ENCODE measurements at places on chromosomes 7 and 10.

- DNase-seq, result peak; percentile 89
Observed at GRCh38 chr10:93458821-93459257, 23.3 kb downstream of the MYOF start.

DNA sequence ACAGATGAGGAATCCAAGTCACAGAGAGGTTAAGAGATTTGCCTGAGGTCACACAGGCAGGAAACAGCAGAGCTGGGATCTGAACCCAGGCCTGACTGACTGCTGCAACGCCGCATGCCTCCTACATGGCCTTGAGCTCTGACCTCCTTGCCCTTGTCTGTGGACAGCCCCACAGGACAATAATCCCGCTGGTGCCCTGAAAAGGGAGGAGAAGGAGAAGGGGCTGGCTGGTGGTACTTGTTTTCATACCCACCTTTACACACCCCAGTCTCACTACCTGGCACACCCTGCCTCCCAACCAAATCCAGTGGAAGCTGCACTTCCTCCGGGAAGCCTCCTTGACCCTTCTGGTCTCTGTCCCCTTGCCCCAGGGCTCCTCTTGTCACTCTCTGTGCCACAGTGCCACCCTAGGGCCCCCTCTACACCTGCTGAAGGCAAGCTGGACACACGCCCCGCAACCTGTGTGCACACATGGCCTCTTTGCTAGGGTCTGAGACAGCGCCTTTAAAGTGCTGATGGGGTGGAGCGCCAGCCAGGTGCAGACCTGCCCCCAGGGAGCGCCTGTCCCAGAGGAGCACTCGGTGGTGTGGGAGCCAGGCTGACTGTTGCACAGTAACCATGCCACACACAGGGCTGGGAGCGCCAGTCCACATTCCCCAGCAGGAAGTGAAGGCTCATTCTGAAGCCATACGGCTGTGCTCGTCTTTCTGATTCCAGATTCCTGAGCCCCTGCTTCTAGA is 38.6 kb downstream of the ZCCHC24 start:
- DNase-seq, result no peak

DNA sequence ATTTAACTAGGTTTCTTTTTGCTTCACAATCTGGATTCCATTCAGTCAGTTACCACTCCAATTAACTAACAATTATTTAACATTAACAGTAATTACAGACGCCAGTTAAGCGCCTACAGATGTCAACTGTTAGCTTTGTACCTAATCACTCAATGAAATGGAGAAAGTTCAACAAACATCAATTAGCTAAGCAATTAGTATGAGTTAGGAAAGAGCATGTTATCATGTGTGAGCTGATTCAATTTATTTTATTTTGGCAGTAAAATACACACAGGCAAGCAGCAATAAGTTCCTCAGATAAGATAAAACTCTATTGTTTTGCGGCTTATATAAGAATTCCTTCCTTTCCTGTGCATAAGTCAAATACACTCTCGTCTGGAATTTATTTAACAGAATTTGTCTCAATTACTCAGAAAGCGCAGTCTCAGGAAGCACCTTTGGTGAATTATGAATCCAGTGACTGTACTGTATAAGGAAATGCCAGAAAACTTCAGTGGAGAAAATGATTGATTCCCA is 427.1 kb upstream of the GALNT17 start:
- DNase-seq, result no peak

- peak; percentile 57 for DNase-seq
Observed at GRCh38 chr10:30984563-30985328, 46.9 kb downstream of the ZNF438 start.

DNA sequence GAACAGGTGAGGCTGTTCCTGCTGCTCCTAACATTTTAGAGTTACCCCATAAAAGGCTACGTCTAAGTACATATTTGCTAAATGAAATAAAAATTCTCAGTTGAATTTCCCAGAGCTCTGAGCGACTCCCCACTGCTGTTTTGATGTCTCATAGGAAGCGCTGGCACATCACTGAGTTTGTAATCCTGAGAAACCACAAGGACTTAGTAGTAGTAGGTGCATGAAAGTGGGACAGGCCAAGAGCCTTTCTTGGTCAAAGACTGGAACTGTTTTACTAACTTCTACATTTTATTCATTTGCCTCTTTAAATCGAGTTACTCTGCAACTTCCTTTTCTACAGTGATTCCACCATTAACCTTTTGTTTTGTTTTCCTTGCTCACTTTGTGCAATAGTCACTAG is 85.9 kb downstream of the XPNPEP1 start:
- DNase-seq, result no peak

- no peak for DNase-seq
Observed at GRCh38 chr10:44960482-44961229, 1.1 kb downstream of the RASSF4 start.

- no peak for DNase-seq
Observed at GRCh38 chr7:156768698-156769472, 124.1 kb downstream of the LMBR1 start.

DNA sequence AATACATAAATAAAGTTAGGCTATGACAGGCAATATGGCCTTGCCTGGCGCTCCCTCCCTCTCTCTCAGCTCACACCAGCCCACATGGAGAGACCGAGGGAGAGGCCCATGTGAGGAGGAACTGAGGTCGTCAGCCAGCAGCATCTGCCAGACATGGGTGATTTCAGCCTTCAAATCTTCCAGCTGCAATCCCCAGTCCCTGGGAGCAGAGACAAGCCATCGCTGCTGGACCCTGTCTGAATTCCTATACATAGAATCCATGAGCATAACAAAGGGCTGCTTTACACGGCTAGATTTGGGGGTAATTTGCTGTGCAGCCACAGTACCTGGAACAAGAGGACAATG is 35.6 kb downstream of the ANKRD16 start:
- no peak for DNase-seq

DNA sequence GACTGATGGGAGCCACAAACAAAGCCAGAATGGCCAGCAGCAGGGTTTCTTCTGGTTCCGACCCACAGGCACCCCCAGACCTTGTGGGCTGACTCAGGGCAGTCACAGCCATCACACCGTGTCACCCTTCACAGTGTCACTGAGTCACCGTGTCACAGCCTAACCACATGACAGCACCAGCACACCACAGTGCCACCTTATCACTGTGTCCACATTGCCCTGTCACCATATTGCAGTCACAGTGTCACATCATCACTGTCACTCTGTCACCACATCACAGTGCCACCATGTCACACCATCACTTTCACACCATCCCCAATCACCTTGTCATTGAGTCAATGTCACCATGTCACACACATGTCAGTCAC is 77.0 kb downstream of the OAT start:
- DNase-seq, result no peak

- DNase-seq, result peak; percentile 45
Observed at GRCh38 chr10:123642293-123642692, 23.9 kb upstream of the GPR26 start.

DNA sequence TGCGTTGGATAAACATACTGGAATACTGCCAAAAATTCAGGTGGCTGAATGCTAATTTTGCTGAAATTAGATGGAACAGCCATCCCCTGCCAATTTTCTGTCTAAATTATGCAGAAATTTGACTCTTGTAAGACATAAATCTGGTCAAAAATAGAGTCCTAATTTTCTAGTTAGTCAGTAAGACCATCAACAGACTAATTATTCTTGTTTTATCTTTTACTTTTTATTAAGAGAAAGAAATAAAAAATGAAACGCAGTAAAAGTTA is 110.3 kb upstream of the GATA3 start:
- DNase-seq, result no peak

GRCh38 chr10:34016576-34016975 is 682.1 kb upstream of the NRP1 start:
- no peak for DNase-seq

- DNase-seq, result no peak
Observed at GRCh38 chr10:58554316-58554715, 41.6 kb downstream of the BICC1 start.

DNA sequence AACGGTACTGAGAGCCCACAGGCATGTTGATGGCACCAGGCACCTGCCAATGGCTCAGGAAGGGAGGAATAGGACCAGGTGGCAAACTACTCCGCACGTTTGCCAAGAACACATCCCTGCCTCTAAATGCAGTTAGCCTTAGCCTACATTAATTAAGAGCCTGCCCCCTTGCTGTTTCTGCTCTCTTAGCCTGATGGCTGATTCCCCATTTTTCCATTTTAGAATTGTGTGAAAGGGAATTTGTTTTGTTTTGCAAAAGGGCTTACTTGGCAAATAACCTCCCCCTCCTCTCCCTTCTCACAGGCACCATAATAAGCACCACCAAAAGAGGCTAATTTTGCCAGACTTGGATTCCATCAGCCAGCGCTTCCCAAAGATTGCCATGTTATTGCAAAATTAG is 1203.2 kb downstream of the SORCS3 start:
- DNase-seq, result no peak

DNA sequence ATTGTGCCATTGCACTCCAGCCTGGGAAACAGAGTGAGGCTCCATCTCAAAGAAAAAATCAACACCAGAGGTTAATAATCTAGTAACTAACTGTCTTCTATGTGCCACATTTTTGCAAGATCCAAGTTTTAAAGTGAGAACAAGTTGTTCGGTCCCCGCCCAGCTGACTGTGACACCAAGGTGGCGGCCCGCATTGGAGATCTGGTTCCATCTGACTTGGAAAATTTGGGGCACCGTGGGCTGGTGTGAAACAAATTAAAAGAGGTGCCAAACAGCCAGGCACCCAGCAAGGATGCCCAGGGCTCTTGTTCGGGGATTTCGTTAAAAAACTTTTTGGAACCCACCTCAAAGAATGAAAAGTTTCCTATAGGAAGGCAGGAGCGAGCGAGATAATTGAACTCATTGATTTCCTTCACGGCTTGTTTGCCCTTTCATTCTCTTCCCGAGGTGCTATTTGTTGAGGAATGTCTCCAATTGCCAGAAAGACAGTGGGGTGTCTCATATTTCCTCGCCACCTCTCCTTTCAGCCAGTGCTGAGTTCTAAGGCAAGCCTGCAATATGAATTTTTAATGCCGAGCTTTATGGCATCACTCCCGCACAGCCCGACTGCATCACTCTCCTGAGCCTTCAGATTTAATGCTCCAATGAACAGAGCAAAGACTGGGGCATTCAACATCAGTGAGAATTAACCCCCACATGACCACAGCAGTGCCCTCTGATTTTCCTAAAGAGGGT is 156.9 kb upstream of the SH2B2 start:
- DNase-seq, result no peak

- no peak for DNase-seq
Observed at GRCh38 chr7:112748381-112748780, 41.8 kb downstream of the TMEM168 start.

- DNase-seq, result no peak
Observed at GRCh38 chr7:138607216-138608126, 93.7 kb downstream of the SVOPL start.

GRCh38 chr7:131720703-131721102 is 164.3 kb upstream of the PODXL start:
- DNase-seq, result no peak

GRCh38 chr10:101895781-101896180 is 52.2 kb upstream of the KCNIP2 start:
- DNase-seq, result no peak

- DNase-seq, result no peak
Observed at GRCh38 chr7:106423821-106424475, 139.2 kb upstream of the NAMPT start.

GRCh38 chr7:55018361-55019190 is at the start of gene EGFR:
Gene EGFR, plus strand, starts transcription at chr7:55019017. Its CDS starts 261 bp downstream, at chr7:55019278.
- peak; percentile 95 for DNase-seq

DNA sequence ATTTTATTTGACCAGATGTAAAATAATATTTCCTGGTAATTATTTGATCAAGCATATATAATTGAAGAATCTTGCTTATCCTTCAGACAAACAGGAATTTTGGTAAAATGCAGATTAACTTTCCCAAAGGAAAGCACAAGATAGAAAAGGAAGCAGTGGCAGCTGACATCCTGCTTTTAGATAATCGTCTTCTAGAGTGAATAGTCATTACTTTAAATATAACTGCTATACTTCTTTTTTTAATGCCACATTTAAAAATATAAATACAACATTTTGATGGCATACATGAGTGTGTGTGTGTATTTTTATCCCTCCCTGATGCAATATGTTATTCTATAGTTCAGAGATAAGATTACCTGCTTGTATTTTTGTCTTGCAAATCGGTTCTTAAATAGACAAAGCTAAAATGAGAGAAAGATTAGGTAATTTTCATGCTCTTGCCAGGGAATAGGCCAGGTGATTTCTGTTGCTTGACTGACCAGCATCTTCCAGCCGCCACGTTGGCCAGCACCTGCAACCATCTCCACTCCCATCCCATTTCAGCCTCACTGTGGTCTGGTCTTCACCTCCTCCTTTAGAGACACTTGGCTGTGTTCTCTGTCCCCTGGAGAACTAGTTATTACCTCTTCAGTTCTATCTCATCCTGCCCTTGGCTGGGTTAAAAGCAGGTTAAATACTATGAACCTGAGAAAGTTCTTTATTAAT is 58.1 kb downstream of the MDFIC start:
- no peak for DNase-seq

DNA sequence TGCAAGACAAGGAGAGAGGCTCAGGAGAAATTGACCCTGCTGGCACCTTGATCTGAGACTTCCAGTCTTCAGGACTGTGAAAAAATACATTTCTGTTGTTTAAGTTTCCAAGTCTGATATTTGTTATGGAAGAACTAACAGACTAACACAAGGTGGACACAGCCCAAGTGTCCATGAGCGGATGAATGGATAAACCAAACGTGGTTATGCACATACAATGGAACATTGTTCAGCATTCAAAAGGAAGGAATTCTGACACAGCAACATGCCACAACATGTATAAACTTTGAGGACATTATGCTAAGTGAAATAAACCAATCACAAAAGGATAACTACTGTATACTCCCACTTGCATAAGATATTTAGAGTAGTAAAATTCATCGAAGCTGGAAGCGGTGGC is 76.5 kb downstream of the FAM13C start:
- no peak for DNase-seq

GRCh38 chr7:44573464-44574286 is at the start of gene DDX56:
Gene DDX56, minus strand, starts transcription at chr7:44573908. Its CDS starts 13 bp downstream, at chr7:44573895.
- peak; percentile 97 for DNase-seq

- peak; percentile 83 for DNase-seq
Observed at GRCh38 chr7:142568435-142569097, 180.7 kb upstream of the PRSS1 start.

DNA sequence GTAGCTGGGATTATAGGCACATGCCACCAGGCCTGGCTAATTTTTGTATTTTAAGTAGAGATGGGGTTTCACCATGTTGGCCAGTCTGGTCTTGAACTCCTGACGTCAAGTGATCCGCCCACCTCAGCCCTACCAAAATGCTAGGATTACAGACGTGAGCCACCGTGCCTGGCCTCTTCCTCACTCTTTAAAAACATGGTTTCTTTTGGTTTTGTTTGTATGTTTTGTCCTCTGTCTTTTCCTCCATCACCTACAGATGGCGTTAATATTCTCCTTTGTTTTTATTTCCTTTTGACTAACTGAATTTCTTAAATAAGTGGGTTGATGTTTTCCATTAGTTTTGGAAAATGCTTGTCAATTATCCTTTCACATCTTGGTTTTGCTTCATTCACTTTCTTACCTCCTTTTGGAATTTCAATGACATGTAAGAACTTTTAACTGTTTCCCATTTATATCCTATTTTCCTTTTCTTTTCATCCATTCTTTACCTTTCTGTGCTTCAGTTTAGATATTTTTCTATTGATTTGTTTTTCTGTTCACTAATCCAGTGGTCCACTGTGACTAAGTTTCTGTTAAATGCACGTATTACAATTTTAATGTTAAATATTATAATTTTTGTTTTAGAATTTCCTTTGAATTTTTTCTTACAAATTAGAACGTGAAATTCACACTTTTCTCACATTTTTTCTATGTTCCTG is 104.1 kb downstream of the ZNF467 start:
- DNase-seq, result peak; percentile 37

Measured in GM03348 (cell line).